ENCODE measurements at places on chromosomes 3 and 15.

DNA sequence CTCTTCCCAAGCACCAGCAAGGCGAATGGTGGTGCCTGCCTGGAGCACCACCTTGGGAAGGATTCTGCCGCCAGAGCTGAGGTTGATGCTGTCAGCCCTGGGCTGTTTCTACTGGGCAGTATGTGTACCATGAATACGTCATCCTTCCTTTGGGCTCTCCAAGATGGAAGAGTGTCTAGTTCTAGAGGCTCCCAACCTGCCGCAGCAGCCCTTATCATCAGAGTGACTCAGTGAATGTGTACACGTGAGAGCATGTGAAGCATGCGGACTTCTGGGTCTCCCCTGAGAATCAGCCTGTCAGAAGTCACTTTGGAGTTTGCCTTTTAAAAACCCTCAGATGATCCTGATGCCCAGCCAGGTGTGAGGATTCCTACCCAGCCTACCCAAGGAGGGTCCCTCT is 20.9 kb downstream of the PLA2G4D start:
- DNase-seq, result no peak

DNA sequence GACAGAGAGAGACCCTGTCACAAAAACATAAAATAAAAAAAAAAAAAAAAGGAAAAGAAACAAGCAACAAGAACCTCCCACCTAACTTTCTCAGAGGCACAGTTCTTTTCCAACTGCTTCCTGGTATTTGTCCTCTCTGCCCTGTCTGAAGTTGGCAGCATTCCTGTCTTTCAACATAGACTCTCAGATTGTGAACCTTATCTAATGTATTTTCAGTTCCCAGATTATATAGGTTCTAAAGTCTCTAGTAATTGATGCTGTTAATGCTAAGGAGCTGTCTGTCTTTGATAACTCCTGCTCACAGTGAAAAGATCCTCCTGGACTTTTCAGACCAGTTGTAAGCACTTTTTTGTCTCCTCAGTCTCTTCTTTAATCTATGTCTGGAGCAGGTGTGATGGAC is 199.5 kb upstream of the P2RY1 start:
- no peak for DNase-seq

GRCh38 chr3:188888321-188889053 is 283.3 kb upstream of the TPRG1 start:
- no peak for DNase-seq

DNA sequence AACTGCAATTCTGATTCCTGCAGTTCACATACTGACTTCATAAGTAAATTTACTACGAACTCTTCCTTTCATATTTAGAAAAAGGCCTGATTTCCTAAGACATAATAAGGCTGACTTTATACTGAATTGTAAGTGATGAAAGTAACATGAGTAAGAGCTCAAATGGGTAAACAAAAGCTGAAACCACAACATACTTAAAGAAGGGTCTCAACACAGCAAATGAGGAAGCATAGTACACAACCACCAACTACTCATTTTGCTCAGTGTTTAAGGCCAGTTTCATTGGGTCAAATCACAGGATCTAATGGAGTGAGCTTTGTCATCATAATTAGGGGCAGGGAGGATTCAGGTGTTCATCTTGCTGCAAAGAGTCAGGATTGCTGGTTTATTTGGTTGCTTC is 81.4 kb downstream of the SETD2 start:
- no peak for DNase-seq

DNA sequence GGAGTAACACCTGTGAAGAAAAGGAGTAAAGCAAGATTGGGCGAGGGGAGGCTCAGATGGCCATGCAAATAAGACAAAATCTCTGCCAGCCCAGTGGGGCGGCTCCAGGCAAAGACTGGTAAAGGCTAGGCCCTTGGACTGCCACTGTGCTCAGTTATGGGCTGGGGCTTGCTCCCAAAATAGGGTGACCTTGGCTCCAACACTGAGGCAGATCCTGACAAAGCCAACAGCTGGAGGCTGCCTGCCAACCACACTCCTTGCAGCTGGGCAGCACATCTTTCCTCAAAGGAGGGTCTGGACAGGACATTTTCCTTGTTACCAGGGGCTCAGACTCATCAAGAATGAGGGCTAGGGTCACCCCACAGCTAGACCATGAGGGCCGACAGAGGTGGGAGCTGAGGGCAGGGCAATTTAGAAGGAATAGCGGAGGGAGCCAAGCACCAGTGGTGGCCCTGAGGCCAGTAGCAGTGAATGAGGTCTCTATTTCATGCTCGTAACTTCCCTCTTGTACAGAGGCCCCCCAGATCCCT is 86.1 kb downstream of the CHRD start:
- DNase-seq, result no peak

DNA sequence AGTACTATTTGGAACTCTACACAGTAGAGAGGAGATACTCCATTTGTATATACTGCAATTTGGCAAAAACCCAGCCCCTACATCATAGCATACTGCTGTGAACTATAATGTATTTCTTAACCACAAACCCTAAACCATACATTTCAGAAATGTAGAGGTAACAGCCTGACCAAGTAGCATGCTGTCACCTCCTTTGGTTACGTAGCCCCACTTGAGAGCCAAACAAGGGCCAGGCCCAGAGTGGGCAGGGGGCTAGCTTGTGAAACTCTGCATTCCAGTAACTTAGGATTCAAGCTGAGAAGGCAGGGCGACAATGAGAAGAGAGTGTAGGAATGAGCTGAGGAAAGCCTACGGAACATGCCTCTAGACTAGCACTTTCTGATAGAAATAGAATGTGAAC is 135.8 kb downstream of the GREM1 start:
- DNase-seq, result no peak

- DNase-seq, result no peak
These were observed 26.9 kb upstream of the GOLGA8B start for GRCh38 chr15:34610354-34610753.

DNA sequence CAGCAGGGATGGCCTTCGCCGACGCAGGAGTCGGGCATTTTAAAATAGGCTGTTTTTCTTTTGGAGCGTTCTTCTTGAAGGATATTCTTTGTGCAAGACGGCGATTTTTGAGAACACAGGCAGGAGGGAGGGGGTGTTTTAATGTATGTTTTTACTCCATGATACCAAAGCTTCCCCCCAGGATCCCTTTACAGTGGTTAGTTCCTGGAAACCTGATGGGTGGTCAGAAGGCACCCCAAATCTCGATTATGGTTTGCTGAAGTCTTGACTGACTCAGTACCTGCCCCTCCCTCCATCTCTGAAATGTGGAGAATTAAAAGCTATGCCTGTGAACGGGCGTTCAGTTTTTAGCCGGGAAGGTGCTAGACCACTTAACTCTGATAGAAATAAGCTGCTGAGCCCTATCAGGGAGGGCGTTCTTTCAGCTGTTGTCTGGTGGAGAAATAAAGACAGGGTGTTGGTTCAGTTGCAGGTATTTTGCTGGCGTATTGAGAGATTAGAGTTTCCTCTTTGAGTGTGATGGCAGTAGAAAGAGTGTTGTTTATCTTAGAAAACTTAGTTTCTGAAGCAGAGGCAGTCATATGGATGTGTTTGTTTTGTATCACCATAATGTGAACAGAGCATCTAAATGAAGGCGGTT is 3.4 kb downstream of the IGF1R start:
- no peak for DNase-seq

DNA sequence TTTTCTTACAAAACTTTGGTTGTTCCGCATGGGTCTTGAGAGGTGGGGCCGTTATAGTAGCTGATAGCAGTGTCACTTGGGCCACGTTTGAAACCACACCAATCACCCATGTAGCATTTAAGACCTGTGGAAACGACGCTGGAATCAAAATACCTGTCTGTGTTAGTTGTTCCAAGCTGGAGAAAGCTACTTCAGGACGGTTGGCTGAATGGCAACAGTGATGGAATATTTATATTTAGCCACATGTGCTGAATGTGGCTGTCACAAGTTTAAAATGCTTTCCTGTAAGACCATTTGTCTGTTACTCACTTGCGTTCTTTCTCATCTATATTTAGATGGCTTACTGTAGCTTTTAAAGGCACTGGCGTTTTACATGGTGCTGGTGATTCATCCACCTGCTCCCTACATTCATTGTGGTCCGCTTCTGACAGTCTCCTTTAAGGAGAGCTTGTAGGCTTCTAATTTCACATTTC is 1.4 kb downstream of the DNAJA4 start:
- no peak for DNase-seq

DNA sequence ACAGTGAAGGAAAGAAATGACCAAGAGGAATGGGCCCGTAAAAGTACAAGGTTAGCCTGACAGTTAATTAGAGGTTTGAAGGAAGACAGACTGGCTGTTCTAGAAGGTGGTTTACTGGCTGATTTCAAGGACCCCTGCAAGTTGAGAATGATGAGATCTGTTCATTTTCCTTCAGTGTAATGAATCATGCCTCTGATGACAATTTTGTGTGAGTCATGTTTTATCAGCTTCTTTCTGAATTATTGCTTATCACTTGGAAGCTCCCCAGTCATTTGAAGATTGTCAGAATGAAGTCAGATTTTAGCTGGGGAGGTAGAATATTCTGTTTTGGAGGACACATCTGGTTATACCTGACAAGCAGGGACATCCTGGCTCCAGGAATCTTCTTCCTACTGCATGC is 50.6 kb downstream of the DRD3 start:
- DNase-seq, result no peak

DNA sequence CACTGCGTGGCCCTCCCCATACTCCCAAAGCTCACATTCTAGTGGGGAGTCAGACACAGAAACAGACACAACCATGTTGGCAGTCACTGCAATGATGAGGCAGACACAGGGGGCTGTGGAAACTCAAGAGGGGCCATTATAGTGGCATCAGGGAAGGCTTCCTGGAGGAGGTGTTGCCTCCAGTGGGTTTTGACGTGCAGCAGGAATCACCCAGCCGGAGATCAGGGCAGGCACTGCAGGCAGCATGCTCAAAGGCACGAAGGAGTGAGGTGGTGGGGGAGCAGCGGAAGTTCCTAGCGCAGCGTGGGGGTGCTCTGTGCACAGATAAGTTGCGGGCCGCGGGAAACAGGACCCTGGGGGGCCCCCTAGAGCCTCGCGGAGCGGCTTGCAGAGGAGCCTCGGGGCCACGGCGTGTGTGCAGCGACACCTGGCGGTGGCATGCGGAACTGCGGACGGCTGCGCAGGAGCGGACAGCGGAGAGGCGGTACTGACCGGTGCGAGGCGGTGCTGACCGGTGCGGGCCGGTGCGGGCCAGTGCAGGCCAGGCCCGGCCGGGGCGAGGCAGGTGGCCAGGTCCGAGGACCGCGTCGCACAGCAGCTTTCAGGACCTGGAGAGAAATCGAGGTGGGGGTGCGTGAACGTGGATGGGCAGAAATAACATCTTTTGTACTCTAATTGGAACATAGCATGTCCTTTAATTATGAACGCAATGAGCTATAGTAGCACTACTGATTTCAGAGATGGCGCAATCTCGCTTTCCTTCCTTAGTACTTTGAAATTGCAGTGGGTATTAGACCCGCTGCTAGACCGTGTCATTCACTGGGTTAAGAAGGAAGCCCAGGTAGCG is 101.5 kb downstream of the FBLN2 start:
- DNase-seq, result peak; percentile 81

DNA sequence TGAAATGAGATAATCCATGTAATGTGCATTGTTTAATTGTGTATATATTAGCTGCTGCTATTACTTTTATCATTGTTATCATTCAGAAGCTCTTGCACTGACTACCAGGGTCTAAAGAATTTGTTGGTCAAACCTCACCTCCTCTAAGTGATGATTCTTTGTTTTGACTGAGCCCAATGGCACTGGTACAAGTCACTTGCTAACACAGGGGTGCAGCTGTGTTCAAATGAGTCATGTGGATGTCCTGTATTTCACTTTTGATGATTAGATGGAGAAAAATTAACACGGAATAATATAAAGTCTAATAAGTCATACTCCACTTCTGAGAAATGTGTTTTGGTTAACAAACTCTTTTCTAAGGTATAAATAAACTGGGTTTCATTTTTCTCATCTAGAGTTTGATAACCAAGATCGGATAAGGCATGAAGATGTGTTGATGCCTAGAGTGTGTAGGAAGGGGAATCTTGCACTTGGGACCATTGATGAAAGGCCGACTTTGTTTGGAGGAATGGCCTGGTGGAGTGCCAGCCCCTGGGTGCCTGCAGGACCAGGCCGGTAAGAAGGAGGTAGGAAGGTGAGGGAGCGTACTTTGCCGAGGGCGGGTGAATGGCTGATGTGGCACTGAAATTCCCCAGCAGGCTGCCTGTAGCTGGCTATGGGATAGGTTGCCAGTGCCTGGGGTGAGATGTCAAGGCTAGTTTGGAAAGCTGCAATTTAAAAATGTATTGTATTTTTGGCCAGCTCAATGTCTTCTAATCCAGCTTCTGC is 244.7 kb upstream of the ZPLD1 start:
- no peak for DNase-seq

DNA sequence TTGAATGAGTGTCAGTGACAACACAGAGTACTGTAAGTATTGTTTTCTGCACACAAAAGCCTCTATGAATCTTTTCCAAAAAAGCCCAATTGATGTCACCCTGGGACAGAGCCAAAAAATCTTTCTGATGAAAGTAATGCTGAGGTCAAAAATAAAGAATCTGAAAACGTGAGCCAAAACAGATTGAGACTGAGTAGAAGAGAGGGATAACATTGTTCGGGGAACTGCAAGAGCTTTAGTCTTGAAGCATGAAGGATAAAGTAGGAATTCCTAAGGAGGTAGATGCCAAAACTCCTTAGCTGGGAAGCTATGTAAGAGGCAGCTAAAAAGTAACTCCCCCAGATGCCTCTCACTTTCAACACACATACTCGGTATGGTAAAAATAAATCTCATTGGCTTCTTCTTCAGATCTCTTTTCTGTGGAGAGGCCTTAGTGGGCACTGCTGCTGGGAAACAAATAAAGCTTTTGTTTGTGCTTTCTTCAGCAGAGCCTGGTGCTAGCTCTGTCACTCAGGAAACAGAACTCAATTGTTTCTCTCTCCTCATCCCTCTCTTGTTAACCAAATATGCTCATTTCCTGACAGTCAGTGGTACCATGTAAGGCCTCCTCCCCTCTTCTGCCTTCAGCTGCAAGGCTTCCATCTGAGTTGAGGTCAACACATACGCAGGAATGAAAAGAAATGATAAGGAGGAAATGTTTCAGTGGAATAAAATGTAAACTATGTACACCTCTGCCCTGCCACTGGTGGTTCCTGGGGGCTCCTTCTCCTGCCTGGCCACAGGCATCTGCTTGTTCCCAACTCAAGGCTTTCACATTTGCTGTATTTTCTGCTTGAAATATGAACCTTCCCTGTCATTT is 58.1 kb downstream of the CD200 start:
- no peak for DNase-seq

DNA sequence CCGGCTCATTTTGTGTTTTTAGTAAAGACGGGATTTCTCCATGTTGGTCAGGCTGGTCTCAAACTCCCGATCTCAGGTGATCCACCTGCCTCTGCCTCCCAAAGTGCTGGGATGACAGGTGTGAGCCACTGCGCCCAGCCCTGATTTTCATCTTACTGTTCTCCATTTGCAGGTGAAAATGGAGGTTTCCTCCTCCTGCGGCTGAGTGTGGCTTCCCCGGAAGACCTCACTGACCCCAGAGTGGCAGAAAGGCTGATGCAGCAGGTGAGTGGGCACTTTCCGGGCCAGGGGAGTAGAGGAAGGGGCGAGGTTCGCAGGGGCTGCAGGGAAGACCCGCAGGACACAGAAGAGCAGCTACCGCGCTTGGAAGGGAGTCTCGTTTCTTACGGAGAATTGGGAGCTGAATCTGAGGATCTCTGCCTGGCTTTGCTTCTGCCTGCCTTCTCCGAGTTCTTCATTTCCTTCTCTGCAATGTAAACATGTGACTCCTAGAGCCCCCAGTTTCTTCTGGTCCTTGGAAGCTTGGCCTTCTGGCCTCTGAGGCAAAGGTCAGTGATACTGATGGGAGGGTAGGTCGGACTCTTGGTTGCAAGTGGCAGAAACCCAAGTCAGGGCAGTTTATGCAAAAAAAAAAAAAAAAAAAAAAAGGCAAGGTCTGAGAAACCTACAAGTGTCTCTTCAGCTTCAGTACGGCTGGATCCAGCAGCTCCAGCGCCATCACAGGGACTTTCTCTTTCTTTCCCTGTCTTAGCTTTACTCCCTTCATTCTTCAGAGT is 8.9 kb downstream of the MUC20 start:
- no peak for DNase-seq

Measured in left hindlimb (tissue), 1 donor.